ENCODE measurements at places on chromosomes 2 and 18.

DNA sequence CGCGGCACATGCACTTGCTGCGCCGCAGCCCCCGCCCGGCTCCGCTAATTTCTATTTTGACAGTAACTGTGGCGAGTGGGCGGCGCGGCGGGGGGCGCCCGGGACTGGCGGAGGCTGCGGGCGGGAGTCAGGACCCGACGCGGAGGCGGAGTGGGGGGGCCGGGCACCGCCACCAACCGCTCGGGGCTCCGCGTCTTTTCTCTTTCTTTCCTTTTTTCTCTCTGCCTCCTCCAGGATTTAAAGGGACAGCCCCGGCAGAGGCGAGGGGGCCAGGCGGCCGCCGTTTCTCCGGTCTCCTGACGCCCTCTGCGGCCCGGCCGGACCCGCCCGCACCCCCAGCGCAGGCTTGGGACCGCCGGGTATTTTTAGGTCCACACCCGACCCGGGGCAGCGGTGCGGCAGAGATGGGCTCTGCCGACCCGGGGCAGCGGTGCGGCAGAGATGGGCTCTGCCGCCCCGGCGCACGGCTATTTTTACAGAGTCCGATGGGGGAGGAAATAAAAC lies 460 bp upstream of the ZBTB7C start:
- no peak for DNase-seq

- peak; percentile 51 for DNase-seq
Observed at GRCh38 chr2:218257390-218257981, 3.3 kb upstream of the GPBAR1 start.

- no peak for DNase-seq
Observed at GRCh38 chr18:9714266-9715087, 6.4 kb downstream of the RAB31 start.

- no peak for DNase-seq
Observed at GRCh38 chr2:158221063-158222020, 119.7 kb downstream of the UPP2 start.

- DNase-seq, result no peak
Observed at GRCh38 chr2:142734231-142734630, 143.2 kb upstream of the KYNU start.

- DNase-seq, result no peak
Observed at GRCh38 chr2:162067596-162067995, 6.4 kb downstream of the DPP4 start.

DNA sequence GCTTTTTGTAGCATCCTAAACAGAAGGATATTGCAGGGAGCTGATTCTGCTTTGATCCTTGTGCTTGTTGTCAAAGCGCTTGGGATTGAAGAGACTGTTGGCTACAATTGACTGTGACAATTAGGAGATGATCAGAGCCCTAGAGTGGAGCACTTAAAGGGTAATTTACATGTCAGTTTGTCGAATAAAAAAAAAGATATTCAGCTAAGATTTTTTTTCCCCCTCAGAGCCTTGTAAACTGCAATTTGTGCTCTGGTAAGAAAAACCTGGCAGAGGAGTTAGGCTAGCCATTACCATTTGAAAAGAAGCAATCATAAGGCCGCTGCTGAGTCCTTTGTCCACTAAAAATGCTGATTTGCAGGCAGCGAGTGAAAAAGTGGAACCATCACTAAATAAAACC lies 47.8 kb upstream of the ZEB2 start:
- DNase-seq, result no peak

GRCh38 chr18:8424481-8424880 lies 184.8 kb upstream of the RAB12 start:
- DNase-seq, result no peak

DNA sequence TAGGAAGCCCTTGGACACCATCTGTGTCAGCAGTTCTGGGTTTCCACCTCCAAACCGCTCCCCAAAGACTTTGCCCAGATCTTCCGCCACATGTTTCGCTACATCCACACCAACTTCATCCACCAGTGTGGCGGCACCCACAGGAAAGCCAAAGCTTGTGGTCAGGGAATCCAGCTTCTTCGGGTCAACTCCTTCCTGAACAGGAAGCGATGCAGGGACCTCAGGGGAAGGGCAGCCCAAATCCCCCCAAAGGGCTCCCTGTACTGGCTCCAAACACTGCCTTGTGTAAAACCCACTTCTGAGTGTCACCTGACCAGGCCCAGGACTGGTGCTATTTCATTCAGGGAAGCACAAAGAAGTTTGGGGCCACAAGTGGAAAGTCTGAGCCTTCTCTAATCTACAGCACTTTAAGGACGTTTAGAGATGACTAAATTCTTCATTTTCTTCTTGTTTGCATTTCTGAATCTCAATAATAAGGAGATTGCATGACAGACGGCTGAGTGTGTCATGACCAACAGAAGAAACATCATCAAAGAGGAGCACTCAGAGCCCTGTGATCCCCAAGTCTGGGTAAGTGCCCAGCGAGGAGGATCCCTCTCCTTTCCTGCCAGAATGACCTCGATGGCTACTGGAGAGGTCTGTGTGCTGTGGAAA lies 20.8 kb downstream of the GAREM2 start:
- DNase-seq, result no peak

GRCh38 chr2:58812771-58813344 lies 571.7 kb upstream of the FANCL start:
- no peak for DNase-seq

- no peak for DNase-seq
Observed at GRCh38 chr2:168939918-168940317, 38.8 kb downstream of the G6PC2 start.

- DNase-seq, result no peak
Observed at GRCh38 chr2:230492107-230492506, 76.1 kb downstream of the SP100 start.

DNA sequence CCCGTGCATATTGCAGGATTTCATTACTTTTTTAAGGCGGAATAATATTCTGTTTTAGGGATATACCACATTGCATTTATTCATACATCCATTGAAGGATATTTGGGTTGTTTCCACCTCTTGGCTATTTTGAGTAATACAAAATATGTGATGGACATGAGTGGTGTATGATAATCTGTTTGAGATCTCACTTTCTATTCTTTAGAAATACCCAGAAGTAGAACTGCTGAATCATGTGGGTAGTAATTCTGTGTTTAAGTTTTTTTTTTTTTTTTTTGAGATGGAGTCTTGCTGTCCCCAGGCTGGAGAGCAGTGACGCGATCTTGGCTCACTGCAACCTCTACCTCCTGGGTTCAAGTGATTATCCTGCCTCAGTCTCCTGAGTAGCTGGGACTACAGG lies 201.4 kb downstream of the NYAP2 start:
- no peak for DNase-seq

DNA sequence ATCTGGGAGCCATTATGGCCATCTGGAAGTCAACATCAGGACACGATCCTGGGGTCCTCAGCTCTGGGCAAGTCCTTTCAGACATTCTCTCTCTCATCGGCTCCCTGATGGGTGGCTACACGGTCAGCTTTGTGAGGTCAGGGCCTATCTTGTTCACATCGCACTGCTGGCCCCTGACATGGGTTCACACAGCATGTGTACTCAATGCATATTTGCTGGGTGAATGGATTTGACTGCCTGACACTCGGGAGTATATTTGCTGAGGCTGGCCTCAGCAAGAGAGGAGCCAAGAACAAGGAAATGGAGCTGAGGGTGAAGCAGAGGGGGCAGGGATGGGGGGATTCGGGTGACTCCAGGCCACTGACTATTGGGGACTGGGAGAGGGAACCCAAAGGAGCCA lies 50.5 kb downstream of the SLC4A5 start:
- no peak for DNase-seq

- DNase-seq, result no peak
Observed at GRCh38 chr18:8121942-8122480, 487.2 kb upstream of the RAB12 start.

DNA sequence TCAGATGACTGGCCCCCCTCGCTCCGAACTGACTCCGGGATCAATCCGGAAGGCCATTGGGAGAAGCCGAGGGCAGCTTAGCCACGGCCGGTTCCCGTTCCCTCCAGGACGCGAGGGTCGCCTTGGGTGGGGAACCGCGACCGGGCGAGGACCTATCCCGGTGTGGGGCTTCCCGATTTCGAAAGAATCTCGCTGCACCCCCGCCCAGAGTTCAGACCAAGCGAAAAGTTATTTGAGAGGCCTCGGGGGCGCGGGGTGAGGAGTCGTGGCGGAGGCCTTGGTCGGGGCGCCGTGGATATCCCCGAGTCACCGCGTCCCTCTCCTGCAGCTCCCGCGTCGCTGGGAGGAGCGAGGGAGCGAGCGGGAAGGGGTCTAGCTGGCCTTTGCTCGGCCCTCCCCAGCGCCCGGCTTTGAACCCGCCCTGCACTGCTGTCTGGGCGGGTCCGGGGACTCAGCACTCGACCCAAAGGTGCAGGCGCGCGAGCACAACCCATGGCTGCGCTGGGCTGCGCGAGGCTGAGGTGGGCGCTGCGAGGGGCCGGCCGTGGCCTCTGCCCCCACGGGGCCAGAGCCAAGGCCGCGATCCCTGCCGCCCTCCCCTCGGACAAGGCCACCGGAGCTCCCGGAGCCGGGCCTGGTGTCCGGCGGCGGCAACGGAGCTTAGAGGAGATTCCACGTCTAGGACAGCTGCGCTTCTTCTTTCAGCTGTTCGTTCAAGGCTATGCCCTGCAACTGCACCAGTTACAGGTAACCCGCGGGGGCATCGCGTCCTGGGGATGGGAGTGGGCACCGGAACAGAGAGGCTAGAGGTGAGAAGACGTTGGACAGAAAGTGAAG lies at the start of gene CYP27A1:
Gene CYP27A1 (plus strand): TSS at position 457 of the 837 bp plus-strand sequence. CDS start 36 bp downstream, at position 493.
- no peak for DNase-seq

GRCh38 chr18:58336605-58337004 lies 292.3 kb downstream of the ALPK2 start:
- no peak for DNase-seq

DNA sequence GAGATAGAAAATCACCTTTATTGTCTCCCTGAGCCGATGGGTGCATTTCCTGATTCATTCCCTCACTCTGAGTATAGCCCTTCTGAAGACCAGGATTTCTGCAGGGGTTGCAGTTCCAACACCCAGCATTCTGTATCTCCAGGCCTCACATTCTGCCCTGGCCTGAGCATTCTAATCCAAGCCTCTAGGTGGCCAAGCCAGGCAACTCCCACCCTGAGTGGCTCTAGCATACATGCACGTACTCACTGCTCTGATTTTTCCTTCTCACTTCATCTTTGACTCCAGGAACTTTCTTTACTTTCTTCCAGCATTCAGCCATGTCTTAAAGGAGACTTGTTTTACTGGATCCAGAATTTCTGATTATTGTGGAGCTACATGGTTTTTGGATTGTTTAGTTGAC lies 100.7 kb upstream of the STK39 start:
- DNase-seq, result no peak

DNA sequence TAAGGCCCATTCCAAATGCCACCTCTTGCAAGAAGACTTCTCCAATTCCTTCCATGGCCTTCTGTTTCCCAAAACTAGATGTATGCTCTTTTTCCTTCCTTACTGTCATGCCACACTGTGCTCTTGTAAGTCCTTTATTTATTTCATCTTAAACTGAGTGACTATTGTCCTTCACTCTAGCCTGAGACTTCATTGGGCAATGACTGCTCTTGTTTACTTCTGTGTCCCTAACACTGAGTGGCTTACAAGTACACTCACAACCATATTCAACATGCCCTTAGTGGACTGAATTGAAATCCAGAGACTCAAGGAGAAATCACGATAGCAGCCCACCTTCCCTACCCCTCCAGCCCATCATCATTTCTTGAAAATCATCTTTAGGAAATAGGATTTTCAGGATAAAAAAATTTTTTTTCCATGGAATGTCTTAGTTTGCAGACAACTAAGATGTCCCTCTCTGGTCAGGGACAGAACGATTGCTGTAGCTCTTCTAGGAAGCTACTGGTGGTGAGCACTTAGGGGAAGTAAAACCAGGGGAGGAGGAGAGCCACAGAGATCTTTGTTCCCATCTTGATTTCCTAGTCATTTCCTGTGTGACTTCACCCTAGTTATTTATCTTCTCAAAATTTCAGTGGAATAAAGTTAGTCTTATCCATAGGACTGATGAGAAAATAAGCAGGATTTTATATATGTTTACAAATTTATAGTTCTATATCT lies 80.7 kb downstream of the CYRIA start:
- no peak for DNase-seq

DNA sequence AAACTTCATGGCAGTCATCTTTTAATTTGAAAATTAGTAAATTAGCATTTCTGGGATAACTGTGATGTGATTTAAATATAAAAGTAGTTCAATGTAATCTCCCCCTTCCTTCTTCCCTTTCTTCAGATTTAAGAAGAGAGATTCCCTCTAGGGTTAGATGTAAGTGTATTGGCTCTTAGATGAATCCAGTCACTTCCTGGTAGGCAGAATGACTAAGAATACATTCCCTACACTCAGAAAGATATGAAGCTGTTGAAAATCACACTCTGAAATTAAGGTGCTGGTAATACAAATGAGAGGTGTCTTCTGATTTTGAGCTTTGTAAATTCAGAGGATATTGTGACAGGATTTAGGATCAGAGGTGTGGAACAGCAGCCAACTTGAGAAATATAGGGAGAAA lies 71.6 kb downstream of the TDRD15 start:
- no peak for DNase-seq

Measured in activated CD8-positive, alpha-beta memory T cell treated with anti-CD3 and anti-CD28 coated beads for 1 hour (primary cell).